GM10248 (cell line): ENCODE measurements at places on chromosomes 6 and 20.

DNA sequence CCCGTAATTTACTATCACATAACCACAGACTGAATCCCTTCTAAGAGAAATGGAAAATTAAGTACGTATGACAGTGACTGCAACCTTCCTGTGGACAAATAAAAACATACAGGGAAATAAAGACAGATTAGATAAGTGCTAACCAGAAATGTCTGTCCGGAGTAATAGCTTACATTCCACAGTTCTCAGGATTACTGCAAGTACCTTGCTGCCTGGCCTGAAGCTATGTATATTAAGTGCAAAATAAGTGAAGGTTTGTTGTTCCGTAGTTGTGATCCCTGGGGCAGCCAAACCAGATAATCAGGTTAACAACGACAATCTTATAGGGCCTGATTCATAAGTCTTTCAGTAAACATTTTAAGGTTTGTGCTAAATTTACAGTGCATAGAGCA, 2.8 kb downstream of the NEDD9 start:
- DNase-seq: no peak

DNA sequence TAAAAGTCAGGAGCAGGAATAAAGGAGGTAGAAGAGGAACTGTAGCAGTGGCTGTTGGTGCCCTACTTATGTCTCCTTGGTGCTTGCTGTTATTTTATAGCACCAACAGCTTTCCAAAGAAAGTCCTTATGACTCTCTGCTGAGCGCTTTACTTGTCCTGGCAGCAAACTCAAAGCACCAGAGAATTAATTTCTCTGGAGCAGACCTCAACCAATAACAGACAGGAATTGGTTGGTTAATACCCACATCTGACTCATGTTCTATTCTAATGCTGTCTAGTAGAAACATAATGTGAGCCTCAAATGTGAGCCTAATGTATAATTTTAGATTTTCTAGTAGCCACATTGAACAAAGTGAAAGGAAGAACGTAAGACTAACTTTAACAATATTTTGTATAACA, 685.9 kb downstream of the KIF16B start:
- no peak for DNase-seq

DNA sequence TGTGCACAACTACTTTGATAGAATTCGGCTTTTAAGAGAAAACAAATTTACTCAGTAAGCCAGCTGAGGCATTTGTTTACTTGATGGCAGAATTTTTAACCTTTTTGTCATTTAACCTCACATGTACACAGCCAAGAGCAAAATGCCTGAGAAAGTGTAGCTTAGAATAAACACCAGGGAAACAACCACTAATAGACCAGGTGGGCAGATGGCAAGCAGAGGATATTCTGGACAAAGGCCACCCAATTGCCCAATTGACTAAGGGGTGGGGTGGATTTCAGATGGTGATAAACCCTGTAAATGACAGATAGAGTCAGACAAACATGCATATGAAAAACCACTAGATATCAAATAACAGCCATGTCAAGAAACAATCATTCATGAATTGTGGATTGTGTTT, 190.7 kb upstream of the FBXL4 start:
- no peak for DNase-seq

- no peak for DNase-seq
These were observed 68.7 kb downstream of the PHACTR1 start for GRCh38 chr6:12785301-12785700.

DNA sequence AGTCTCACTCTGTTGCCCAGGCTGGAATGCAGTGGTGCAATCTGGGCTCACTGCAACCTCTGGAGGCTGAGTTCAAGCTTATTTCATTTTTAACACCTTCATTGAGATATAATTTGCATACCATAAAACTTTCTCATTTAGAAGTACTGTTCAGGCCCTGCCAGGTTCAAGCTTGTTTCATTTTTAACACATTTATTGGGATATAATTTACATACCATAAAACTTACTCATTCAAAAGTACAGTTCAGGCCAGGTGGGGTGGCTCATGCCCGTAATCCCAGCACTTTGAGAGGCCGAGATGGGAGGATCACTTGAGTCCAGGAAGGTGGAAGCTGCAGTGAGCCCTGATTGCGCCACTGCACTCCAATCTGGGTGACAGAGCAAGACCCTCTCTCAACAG, 5.5 kb downstream of the OR2B6 start:
- DNase-seq: no peak

DNA sequence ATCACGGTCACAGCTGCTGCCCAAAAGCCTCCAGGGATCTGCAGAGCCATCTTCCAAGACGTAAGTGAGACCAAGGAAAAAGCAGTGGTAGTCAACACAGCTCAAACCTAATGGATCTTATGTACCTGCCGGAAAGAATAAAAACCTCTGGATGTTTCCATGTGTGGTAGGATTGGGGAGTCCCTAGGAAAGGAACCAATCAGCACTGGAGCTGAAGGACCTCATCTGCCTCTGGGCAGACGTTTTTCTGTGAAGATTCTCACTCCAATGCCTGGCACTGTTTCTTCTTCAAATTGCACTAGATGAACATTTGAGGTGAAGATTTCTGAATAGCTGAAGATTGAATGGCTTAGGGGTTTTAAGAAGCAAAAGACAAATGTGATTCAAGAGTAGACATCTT, at the start of gene HLA-DQB2:
Gene HLA-DQB2 (minus strand): TSS at position 112 of the 400 bp plus-strand sequence. CDS start 62 bp downstream, at position 50.
- no peak for DNase-seq

DNA sequence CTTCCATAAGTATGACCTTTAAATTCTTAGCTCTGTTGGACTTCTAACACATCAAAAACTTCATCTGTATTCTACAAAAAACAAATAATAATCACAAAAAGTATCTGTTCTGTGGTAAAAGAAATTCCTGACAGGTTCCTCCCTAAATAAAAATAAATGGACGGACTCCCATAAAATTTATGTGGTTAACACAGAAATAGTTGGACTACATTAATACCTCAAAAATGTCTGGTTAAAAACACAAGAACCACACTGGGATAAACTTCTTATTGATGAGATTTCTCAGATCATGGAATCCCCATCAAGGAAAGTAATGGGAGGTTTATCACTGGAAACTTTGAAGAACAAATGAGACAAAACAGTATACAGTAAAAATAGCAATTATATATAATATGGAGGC, 172.4 kb downstream of the MOXD1 start:
- DNase-seq: no peak

DNA sequence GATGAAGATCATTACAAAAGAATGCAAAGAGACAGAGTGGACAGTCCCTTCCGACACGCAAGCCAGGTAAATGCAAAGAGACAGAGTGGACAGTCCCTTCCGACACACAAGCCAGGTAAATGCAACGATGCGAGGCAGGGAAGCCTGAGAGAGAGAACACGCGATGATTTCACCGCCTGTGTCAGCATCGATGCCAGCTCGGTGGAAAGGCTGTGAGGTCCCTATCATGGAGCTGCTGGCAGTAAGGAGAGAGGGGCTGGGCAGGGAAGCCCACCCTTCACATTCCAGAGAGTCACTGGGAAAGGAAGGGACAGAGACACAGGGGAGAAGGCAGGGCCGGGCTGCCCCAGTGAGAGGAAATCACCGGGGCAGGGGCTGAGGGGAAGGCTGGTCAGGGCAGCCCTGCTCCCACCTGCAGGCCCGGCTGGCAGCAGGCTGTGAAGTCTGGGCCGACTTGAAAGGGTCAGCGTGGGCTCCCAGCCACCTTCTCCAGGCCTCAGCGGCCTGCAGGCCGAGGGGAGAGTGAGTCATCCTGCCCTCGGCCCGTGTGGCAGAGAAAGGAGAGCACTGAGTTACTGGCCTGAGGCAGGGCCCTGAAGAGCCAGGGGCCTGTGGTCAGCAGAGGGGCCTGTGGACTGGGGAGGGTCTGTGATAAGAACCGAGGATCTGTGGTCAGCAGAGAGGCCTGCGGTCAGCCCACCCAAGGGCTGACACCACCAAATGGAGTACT, 80.4 kb downstream of the DACT2 start:
- no peak for DNase-seq

- DNase-seq: no peak
These were observed 1.4 kb upstream of the KHDC1 start for GRCh38 chr6:73264446-73264845.

DNA sequence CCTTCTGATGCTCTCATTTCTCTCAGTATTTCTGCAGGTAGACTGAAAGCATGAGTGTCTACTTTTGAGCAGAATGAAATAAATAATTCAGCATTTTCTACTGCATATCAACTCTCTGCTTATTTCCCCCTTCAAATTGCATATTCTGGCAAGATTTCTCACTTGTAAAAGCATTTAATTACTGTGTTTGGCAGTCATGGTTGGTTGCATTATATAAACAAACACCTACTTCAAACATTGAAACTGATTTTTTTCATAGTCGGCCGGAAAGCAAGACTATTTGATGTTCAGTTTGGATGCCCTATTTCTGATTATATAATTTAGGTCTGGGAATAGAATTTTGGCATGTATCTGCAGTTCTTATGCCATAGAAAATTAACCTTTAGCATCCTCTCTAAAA, 73.1 kb downstream of the PLEKHG1 start:
- no peak for DNase-seq

DNA sequence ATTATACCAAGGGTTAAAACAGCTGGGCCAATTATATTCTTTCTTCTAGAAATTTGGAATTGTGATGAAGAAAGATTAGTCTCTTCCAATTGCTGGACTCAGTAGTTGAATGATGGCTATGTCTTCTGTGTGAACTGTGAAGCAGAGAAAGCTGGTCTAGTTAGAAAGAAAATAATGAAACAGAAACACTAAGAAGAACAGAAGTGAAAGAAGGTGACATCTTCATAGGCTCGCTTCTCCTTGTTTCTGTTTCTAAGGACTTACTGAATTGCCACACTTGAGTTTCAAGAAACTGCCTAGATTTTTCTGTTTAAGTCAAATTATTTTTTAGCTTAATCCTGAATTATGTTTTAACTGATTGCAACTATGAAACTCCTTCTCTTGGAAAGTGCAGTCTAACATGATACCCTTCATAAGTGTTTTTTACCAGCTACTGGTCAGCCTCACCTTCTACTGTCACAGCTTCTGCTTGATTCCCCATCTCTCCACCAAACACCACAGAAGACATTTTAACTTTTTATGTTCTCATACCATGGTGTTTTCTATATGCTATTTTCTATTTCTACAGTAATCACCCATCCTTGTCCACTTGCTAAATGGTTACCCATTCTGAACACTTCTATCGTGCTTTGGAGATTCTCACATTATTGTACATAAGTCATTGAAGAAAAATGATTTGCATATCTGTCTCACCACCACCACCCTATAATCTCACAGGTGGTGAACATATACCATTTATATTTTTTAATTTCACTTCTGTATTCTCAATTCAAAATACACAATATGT, 268.8 kb downstream of the GRIK2 start:
- peak; percentile 13 for DNase-seq

DNA sequence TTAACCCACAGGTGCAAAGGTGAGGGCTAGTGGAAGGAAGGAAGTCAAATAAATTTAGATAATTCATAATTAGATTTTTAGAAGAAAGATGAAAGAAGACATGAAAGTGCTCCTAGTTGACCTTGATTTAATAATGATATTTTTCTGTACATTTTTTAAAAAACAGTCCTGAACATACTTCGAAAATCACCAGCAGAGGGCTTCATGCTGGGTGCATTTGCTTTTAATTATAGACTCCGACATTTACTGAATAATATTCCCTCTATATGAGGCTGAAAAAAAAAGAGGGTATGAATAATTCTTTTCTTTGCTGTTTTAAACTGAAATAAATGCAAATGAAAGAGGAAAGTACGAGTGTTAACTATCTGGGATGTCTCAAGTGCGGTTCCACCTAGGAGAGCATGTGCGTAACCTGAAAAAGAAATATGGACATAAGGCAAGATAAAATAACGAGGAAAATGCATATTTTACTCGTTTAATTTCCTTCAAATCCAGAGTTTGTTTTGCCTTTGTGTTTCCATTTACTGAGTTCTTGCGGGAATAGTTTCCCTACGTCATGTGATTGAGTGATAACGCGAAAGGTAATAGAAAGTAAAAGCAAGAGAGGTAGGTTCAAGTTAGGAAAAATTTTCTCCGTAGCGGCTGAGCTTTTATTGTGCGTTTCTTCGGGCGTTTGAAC, 3.1 kb upstream of the TFAP2B start:
- DNase-seq: no peak

GRCh38 chr20:51668515-51668914, 99.7 kb downstream of the ATP9A start:
- no peak for DNase-seq

DNA sequence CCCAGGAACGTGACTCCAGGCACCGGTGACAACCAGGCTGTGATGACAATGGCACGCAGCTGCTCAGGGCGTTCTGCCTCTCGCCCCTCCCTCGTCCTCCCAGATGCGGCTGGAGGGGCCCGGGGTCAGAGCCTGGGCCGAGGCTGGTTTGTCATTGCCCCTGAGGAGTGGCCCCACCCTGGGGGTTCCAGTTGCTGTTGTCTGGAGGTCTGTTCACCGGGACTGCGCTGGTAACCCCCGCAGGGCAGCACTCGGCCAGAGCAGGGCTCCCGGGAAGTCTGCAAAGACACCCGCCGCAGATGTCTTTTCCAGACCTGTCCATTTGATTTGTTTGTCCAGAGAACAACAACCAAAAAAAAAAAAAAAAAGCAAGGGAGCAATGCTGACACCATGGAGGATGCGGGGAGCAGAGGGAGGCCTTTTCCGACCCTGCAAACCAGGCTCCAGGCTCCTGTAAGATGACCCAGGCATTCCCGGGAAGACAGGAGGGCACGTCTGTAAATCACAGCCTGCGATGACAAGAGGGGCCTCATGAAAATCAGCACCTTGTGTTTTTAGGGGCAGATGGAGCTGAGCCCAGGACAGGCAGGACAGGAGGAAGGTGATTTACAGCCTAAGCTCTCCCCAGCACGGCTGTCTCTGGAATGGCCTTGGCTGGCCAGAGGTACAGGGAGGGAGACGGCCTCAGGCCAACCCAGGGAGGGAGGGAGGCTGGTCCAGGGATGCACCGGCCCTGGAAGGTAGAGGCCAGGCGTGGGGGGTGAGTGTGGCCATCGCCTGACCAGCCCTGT, 189.3 kb downstream of the ERMARD start:
- no peak for DNase-seq

- DNase-seq: no peak
These were observed 270.5 kb upstream of the SUPT3H start for GRCh38 chr6:45648262-45648620.

- no peak for DNase-seq
These were observed 252.0 kb downstream of the TBX18 start for GRCh38 chr6:84512391-84512790.

DNA sequence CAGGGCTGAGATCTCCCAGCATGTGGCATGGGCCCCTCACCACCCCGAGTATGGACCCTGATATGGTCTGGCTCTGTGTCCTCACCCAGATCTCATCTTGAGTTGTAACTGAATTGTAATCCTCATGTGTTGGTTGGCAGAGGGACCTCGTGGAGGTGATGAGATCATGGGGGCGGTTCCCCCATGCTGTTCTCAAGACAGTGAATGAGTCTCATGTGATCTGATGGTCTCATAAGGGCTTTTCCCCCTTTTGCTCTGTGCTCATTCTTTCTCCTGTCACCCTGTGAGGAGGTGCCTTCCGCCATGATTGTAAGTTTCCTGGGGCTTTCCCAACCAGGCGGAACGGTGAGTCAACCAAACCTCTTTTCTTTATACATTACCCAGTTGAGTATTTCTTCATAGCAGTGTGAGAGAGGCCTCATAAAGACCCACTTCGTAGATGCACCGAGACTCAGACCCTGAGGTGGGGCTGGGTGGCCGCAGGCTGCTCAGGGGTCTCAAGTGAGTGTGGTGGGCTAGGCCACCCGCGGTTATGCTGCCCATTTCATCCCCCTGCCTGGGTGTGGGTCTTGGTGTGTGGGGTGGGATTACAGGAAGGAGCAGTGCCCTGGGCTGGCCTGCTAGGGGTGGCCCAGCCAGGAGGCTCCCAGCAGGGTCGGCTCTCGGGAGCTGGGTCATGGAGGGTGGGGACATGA, 26.2 kb upstream of the GATA5 start:
- peak; percentile 73 for DNase-seq
